ENCODE measurements at places on chromosomes 4 and X.

DNA sequence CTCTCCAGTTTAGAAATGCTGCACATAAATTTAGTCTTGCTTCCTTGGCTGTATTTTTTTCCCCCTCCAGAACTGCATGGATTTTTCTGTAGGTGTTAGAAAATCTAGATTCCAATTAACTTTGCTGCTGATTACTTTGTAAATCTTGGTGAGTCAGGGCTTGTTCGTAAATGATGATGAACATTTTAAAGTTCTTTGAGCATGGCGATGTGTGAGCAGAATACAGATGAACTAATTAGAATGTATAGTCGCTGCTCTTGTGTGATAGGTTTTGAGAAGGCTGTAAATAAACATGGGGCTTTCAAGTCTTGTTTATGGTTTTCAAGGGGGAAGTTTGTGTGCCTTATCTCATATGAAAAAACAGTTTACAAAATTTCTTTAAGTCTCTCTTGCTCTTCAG is 23.3 kb downstream of the LIMCH1 start:
- DNase-seq = no peak

- DNase-seq = peak; percentile 4
Measured at GRCh38 chrX:11341274-11342201, 48.3 kb downstream of the AMELX start.

GRCh38 chrX:119726900-119727555 is 31.4 kb upstream of the SOWAHD start:
- no peak for DNase-seq

GRCh38 chrX:12002876-12003275 is 135.4 kb upstream of the FRMPD4 start:
- DNase-seq = no peak

DNA sequence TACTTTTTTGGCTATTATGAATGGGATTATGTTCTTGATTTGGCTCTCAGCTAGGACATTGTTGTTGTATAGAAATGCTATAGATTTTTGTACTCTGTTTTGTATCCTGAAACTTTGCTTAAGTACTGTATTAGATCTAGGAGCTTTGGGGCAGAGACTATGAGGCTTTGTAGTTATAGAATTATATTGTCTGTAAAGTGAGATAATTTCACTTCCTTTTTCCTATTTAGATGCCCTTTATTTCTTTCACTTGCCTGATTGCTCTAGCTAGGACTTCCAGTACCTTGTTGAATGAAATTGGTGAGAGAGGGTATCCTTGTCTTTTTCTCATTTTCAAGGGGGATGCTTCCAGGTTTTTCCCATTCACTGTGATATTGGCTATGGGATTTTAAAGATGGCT is 28.1 kb downstream of the ADAM29 start:
- DNase-seq = no peak

DNA sequence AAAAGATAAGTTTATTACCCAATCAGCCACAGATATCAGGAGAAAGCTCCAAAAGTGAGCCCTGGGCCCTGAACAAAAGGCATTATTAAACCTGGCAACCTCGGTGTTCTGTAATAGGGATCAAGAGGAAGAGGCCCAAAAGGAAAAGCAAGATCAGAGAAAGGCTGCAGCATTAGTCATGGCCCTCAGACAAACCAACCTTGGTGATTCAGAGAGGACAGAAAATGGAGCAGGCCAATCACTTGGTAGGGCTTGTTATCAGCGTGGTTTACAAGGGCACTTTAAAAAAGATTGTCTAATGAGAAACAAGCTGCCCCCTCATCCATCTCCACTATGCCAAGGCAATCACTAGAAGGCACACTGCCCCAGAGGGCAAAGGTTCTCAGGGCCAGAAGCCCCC is 75.7 kb downstream of the AGTR2 start:
- DNase-seq = no peak

GRCh38 chrX:94600077-94600476 is 926.1 kb downstream of the FAM133A start:
- DNase-seq = no peak

DNA sequence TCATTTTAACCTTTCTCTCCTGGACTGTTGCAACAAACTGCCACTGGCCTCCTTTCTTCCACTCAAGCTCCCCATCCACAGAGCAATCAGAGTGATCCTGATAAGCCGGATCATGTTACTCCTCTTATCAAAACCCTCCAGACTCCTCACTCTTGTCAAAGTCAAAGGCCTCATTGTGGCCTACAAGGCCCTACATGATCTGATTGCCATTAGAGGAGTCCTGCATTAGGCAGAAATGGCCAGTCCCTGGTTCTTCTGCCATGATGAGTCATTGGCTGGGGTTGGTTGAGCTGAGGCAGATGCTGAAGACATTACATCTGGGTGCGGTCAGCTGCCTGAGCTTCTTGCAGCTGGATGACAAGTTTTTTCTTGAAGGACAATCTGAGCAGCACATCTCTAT is 32.7 kb upstream of the CASK start:
- DNase-seq = no peak

DNA sequence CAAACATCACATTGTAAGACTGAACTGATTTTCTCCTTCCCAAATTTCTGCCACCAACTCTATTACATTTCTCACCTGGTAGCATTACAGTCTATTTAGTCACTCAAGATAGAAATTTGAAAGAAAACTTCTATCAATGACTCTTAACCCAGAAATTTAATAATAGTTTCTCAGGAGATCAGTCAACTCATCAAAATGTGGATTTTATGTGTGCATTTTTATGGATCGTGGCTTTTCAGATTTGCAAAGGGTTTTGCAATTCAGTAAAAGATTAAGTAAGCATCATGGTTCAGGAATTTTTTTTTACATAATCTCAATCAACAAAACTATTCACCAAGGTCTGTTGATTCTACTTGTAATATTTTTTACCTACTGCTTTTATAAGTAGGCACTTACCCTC is 111.1 kb downstream of the CFAP299 start:
- no peak for DNase-seq

DNA sequence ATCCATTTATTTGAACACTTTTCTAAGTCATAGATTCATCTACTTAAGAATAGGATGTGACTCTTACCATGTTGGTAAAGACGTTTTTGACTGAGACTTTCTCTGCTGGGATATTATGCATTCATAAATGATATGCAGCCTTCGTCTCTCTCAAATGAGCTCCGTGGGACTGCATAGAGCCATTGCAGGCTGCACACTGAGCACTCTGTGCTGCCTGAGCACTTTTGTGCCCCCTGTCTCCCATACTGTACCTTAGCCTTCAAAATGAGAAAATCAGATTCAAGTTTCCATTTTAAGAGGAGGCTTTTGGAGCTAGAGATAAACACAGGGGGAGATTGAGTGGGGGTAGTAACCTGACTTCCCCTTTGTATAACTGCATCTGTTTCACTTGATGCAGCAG is 433.6 kb downstream of the ZIC3 start:
- DNase-seq = no peak

GRCh38 chrX:108736509-108737479 is at the start of gene IRS4:
IRS4 (minus strand) TSS chrX:108736563.
- DNase-seq = no peak

DNA sequence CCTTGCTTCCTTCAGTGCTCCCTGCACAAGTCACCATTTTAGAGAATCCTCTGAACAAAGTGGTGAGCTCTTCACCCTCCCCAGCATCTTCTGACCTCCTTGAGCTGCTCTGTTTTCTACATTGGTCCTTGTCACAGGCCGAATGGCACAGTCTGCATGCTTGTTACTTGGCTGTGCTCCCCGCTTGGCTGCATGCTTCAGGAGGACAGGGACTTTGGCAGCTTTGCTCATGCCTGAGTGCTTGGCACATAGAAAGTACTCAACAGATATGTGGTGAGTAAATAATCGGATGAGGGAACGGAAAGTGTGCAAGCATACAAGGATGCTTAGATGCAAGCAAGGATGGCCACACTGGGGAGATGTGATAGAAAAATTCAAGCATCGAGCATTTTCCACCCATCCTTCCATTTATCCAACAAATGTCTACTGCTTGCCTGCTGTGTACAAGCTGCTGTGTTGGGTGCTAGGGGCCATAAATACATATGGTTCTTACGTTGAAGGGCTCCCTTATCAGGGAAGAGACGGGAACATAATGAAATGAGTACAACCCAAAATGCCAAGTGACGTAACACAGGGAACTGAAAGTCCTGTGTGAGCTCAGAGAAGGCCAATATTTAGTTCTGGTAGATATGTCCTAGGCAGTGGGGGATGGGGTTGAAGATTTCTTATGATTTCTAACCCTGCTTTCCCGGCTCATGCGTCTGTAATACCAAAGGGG is 31.2 kb downstream of the SLC2A9 start:
- no peak for DNase-seq

DNA sequence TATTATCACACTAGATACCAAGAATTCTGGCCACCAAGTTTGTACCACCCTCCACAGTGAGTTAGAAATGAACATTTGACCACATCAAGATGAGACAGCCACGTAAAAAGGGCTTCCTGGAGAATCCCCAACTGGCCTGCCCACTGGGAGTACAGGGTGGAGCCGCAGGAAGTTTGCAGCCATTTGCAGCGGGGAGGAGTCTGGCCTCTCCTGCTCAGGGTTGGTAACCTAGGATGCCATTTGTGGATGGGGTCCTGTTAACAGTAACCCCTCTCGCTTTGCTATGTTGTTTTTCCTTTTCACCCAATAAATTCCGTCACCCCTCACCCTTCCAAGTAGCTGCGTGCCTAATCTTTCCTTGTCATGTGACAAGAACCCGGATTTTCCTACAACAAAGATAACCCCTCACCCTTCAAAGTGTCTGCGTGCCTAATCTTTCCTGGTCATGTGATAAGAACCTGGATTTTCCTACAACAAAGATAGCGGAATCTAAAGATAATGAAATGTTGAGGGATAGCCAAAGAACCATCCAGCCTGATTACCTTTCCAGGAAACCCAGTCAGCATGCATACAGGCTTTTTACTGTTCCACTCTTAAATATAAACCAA is 245.4 kb downstream of the NAF1 start:
- DNase-seq = no peak

DNA sequence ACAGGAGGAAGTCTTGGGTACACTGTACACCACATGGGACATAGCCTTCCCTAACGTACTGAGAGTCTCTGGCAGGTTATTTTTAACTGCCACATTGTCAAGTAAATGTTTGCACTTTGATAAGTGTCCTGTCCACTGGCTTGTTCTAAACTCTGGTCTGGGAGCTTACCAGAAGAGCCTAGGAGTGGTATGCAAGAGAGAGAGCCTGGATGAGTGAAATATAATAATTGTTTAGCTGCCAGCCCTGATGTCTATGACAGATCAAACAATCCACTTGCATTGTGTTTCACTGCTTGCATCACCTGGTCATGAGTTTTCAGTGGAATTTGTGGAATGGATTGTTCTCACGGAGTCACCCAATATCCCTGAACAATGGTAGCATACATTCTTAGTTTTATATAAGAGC is 91.6 kb downstream of the SHROOM3 start:
- no peak for DNase-seq

Measured in stimulated activated CD4-positive, alpha-beta T cell treated with anti-CD3 and anti-CD28 coated beads, Interleukin-2, amount 100 ng/mL, for 24 hours (primary cell).